ENCODE measurements at places on chromosomes 6 and 20.

GRCh38 chr6:63493557-63493956 is 78.7 kb upstream of the LOC128125822 start:
- no peak for DNase-seq

- DNase-seq = peak; percentile 35
These were observed 15.8 kb upstream of the RBPJL start for GRCh38 chr20:45290677-45291355.

GRCh38 chr6:106692819-106693208 is 63.4 kb downstream of the QRSL1 start:
- DNase-seq = no peak

GRCh38 chr6:91486200-91486599 is 899.3 kb upstream of the MAP3K7 start:
- no peak for DNase-seq

- no peak for DNase-seq
These were observed 611.9 kb upstream of the MAP3K7 start for GRCh38 chr6:91198588-91199255.

GRCh38 chr6:154745243-154745642 is 12.0 kb downstream of the SCAF8 start:
- DNase-seq = no peak

DNA sequence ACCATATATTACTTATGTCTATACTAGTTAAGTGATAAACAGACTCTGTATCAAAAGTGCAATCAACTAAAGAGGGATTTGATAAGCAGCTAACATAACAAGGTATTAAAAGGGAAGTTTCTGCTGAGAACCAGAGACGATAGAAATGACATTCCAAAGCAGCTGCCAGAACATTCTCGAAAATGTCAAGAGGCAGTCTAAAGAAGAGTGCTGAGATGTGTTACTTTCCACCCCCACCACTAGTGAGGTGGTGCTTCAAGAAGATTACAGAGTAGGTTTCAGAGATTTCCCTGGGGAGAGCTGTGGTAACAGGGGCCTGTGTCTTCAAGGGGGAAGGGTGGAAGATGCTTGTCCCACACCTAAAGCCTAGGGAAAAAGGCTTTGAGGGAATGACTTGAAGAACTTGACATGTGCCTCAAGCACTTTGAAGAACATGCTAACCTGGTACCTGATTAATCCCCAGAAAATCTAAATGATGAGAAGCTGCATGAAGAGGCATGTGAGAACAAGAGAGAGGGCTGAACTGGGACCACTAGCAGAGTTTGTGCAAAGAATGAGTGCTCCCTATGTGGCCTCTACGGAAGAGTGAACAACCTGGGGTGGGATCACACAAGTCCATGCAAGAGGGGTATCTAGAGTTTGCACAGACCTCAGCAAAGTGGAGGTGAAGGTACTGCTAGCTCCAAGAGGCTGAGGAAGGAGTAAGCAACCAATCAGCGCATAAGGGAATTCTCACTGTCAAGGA is 5.0 kb downstream of the FAM184A start:
- no peak for DNase-seq

GRCh38 chr6:167077241-167077932 is 45.5 kb upstream of the CCR6 start:
- no peak for DNase-seq

GRCh38 chr20:31355981-31356380 is 12.4 kb upstream of the DEFB118 start:
- no peak for DNase-seq

DNA sequence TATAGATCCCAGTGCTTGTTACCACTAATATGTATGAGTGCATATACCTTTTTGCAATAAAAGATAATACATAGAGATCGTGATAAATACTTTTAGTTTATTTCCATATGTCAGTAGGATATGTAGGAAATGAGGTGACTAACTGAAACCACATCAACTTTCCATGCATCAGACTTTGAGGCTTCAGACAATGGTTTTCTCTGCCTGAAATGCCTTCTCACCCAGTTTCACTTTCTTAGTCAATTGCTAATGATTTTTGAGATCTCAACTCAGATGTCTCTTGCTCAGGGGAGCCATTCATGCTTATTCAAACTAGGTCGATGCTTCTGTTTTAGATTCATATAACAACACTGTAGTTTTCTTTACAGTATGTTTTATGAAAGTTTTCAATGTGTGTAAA is 626.6 kb upstream of the ADGRB3 start:
- DNase-seq = no peak

DNA sequence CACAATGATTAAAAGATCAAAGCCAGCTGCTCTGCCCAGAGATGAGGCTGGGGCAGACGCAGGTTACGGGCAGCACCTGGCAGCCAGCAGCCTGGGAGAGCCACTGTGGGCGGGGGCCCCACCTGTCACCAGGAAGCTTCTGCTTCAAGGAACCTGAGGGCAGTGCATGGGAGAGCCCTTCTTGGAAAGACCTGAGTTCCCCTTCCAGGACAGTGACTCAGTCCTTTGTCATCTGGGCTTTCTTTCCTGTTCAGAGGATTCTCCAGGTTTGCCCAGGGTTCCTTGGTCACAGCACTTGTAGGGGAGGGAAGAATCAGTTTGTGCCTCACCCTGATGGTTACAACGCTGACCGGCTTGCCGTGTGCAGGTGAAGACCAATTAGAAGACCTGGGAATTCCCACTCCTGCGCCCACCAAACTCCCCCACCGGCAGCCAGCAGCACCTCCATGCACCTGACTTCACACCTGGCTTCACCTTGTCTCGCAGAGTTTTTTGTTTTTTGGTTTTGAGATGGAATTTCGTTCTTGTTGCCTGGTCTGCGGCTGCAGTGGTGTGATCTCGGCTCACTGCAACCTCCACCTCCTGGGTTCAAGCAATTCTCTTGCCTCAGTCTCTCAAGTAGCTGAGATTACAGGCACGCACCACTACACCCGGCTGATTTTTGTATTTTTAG is 2.0 kb downstream of the ZBP1 start:
- DNase-seq = no peak

- DNase-seq = peak; percentile 17
These were observed 26.0 kb downstream of the PTGIS start for GRCh38 chr20:49541733-49542513.

DNA sequence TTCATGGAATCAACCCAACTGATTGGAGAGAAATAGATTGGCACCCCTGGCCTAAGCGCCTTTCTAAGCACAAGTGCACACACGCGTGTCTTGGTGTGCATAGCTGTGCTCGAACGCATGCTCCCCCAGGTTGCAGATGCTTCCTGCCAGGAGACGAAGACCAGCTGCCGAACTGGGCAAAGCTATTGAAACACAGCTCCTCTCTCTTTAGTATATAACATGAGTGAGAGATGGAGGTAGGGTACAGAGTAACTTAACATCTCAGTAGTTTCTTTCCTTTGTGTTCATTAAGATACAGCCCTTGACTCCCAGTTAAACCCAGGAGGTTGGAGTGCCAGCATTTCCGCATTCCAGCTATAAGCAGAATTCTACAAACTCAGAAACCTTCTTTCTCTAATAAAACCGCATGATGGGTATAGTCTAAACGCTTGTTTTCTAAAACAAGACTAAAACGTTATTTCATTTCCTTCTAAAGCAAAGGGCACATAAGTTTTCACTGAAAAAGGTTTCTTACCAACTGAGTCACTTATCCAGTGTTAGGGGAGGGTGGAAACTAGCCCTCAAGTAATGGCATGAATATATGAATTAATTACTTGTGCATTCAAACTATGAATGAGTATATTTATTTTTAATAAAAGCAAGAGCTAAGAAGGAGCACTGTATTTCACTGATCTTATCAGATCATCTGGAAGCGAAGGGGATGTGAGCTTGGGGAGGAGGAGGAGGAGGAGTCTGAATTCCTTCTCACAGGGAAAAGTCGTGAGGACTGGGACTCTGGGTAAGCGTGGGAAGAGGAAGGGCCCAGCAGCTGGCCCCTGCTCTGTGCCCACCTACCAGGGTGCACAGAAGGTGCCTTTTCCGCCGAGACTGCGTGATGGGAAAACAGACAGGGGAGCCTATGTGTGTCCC is 179.2 kb downstream of the TMEM242 start:
- no peak for DNase-seq

- no peak for DNase-seq
These were observed 25.0 kb downstream of the CYB5R4 start for GRCh38 chr6:83884523-83884922.

DNA sequence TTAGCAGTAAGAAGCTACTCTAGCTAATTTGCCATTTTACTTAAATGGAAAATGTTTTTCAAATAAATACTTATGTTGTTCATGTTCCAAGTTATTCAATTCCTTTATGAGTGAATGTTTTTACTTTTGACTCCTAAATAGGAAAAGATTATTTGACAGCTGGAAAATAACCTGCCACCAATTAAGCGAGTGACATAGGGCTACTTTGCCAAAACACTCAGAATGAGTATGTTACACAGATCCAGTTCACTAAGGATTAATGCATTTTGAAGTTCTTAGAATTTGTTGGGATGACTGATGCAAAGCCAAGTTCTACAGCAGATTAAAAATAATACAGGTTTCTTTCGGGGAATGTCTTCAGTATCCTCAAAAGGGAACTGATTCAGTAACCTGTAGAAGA is 144.4 kb downstream of the ADGRG6 start:
- no peak for DNase-seq

- no peak for DNase-seq
These were observed 65.2 kb downstream of the GTF2H5 start for GRCh38 chr6:158233214-158233795.

- no peak for DNase-seq
These were observed 212.9 kb upstream of the PMEPA1 start for GRCh38 chr20:57922706-57923105.

DNA sequence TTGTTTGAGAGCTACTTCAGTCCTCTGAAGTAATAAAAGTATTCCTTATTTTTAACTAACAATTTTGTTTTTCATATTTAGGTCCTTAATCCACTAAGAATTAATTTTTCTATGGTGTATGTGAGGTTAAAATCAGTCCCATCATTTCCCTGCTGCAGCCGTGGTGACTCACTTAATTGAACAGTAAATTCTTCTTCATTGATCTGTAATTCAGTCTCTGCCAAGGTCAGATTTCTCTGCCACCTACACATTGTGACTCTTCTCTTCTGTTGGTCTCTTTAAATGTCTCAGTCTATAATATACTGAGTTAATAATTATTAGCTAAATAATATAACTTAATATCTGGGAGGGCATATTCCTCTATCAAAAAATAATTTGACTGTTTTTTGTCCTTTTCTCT is 262.3 kb downstream of the UTRN start:
- DNase-seq = no peak

DNA sequence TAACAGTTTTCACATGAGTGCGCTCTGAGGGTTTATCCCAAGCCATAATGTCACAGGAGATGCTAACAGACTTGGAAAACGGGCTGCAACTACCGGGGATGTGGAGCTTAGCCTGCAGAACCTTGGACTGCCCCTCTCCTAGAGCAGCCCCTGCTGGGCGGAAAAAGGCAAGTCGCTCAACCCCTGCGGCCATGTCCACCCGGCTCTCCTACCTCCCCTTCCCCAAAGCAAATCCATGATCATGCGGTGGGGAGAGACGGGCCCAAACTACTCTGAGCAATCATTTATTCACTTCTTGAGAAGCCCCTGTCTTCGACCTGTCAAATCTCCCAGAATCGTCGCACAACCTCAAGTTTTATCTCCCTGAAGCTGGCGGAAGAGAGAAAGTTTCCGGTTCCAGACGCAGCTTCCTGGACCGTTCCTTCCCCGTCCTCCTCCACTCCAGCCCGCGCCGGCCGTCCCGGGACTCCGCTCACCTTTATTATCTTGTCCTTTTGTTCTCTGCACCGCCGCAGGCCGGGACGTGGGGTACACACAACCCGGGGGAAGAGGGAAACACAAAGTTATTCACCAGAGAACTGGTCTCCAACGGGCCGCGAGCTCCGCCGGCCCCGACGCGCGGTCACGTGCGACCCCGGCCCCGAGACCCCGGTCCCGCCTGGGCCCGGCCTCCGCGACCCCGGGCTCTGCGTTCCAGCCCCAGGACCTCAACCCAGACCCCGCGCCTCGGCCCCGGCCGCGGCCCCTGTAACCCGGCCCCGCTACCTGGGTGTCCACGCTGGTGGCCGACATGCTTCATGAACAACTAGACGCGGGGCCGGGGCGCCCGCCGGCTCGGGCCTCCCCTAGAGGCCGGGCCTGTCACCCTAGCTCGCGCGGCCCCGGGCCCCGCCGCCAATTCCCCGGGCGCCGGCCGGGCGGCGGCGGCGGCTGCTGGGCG is 560 bp downstream of the YTHDF1 start:
- DNase-seq = no peak

DNA sequence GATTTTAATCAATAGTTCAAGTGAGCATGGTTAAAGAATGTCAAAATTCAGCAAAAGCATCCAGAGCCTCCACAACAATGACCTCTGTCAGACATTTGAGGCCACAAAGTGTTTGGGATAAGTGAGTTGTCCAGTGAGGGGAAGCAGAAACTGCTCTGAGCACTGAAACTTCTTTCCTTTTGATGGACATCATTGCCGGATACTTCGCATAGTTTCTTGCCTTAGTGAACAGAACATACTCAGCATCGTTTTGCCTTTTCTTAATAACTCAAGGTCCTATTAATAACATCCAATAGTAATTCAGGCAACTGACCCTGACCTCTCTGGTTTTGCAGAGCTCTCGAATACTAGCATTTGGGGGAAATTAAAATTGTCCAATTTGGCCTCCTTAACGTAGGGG is 78.6 kb downstream of the EDN3 start:
- DNase-seq = no peak

DNA sequence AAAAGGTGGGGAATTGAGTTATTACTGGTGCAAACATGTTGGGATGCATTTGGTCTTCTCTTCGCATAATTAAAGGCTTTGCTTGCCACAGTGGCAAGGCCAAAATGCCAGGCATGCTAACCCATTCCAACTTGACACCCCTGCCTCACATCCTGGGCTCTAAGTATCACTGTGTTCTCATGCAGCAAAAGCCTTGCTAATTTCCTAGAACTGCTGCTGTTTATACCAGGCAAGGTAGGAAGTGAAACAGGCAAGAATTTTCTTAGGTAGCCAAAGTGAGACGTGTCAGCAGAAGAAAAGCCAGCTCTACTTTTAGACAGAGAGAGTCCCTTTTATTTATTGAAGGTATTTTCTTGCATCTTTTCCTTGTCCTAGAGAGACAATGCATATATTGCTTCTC is 41.2 kb downstream of the LYRM2 start:
- no peak for DNase-seq

- DNase-seq = no peak
These were observed 27.4 kb downstream of the PMEPA1 start for GRCh38 chr20:57682184-57683101.

DNA sequence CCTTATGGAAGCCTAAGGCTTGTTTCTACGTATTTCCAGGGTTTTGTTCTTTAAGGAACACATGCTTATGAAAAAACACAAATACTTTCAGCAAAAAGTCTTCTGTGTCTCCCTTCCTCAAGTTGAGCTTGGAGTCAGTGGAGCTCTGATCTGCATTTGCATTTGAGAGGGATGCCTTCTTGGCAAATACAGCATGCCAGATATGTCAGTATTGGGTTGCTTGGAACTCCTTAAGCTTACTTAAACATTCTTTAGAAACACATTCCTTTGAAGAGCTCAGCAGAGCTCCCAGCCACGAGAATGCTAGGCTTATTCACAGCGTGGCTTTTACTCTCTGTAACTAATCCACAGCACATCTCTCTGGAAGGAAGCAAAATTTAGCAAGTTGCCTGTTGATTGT is 68.3 kb downstream of the ANKRD6 start:
- no peak for DNase-seq

All from activated naive CD8-positive, alpha-beta T cell treated with anti-CD3 and anti-CD28 coated beads, Interleukin-2, amount 50 U/mL, for 16 hours (primary cell).